ENCODE measurements at places on chromosomes 11 and 22.

GRCh38 chr11:131195661-131196517, 174.5 kb upstream of the NTM start:
- DNase-seq, result peak; percentile 26

GRCh38 chr11:86790195-86790725, 10.1 kb upstream of the PRSS23 start:
- no peak for DNase-seq

- peak; percentile 83 for DNase-seq
These were observed 423.0 kb downstream of the DYNC2H1 start for GRCh38 chr11:103532133-103532788.

DNA sequence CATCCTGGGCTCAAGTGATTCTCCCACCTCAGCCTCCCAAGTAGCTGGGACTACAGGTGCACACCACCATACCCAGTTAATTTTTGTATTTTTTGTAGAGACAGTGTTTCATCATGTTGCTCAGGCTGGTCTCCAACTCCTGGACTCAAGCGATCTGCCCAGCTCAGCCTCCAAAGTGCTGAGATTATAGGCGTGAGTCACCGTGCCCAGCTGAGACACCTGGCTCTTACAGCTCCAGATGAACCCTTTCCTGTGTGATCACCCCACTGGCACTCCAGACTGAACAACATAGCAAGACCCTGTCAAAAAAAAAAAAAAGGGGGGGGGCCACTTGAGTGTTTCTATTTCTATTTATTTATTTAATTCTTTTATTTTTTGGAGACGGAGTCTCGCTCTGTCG, 1.0 kb upstream of the ADSL start:
- DNase-seq, result peak; percentile 11

DNA sequence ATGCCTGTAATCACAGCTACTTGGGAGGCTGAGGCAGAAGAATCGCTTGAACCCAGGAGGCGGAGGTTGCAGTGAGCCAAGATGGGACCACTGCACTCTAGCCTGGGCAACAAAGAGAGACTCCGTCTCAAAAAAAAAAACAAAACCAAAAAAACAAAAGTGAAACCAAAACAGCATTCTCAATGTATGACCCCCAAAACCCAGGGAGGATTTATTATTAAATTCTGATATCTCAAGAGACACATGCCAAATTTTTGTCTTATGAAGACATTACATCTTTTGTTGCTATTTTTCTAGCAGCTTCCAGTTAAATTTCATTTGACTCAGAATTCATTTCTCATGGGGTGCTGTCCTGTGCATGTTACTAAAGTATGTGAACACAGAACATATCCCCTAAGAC, 3.0 kb upstream of the YPEL4 start:
- DNase-seq, result no peak

DNA sequence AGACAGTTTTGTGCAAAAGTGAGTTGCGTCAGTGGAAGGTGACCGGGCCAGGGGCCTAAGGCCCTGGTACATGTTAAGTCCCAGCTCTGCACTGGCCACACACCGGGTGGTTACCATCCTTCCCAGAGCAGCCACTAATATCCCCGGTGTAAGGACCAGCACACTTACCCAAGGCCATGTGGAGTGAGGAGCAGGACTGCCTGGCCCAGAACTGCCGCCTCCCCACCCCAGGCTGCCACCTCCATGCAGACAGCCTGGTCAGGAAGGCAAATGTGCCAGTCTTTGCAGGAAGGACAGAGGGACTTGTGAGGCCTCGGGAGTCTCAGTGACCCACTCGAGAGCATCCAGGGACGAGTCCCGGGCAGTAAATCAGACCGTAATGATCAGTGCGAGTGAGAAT, 102.9 kb downstream of the MORC2 start:
- no peak for DNase-seq

DNA sequence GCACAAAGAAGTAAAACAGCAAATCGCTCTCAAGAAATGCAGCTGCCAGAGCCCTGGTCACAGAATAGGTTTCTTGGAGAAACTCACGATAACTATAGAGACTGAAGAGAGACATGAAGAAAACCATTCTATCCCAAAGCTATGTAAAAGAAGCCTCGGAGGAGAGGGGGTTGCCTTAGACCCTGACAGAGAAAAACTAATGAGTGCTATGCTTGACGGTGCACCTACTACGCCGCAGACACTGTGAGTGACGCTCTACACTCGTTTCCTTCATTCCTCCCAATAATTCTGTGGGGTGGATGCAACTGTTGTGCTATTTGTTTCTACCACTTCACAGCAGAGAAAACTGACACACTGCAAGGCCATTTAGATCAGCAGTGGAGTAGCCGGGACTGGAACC, 121.8 kb downstream of the ETS1 start:
- DNase-seq, result no peak

DNA sequence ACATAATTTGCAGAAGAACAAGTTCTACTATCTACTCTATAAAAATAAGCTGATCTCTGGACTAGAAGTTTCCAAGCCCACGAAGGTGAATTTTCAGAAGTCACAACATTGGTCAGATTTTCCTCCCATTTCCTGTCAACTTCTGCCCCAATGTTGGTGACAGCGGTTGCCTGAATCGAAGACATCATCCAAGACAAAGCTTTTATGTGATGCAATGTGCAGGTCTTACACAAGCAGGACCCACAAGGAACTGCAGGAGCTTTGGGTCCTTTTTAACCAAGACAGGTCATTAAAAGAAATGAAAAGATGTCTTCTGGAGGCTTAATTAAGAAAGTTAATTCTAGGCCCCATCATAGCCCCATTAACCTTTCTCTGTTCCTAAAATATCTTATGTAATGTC, 125.6 kb upstream of the BLID start:
- DNase-seq, result no peak

- peak; percentile 18 for DNase-seq
These were observed 7.7 kb downstream of the YWHAH start for GRCh38 chr22:31952094-31952401.

DNA sequence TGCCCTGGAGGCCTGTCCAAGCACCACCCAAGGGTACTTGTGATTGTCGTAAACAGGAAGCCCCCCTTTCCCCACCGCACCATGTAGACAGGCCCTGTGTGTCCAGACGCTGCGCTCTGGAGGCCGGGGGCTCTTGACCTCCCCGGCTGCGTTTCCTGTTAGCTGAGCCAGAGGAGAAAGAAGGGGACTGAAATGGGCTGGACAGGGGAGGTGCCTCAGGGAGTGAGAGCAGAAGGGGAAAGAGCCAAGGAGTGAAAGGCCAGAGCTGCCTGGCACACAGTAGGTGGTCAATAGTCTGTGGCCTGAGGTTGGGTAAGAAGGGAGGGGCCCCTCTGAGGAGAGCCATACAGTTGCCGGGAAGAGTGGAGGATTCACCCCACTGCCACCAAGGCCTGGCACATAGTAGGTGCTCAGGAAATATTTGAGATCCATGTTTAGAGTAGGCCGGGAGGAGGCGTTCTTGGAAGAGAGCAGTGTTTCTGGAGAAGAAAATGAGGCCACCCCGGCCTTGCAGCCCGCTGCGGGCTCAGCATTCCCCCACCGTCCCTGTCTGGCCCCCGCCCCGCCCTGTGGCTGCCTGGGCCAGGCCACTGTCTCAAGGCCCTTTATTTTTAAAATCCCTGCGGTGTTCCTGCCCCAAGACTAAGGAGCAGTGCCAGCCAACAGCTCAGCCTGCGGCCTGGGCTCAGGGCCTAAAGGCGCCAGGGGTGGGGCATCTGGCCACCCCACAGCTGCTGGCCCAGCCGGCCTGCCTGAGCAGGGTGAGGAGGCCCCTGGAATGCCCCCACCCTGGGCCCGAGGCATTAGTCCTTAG, 13.6 kb upstream of the CDC42EP1 start:
- peak; percentile 84 for DNase-seq

DNA sequence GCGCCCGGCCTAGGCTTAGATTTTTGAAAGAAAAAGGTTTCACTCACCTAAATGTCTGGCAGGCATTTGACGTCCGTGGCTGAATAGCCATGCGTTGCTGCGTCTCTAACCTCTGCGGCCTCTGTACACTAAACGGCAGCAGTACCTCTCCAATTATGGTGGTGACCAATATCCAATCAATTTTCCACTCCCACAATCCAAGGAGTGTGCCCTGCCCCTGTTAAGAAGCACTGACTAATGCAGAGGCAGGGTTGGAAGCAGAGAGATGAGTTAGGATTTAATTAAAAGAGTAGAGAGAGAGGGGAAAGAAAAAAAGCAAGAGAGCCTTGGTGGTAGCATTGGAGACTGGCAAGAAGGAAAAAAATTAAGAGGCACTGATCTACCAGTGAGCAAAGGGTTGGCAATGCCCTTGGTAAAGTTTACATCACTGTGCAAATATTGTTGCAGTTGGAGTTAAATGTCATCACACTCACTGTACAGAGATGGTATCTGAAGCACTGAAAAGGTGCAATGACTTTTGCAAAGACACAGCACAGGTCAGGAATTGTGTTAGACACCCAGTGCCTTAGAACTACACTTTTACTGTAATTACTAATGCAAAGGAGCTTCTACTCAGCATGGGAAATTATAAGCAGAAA, 526.7 kb downstream of the NTM start:
- DNase-seq, result no peak

- DNase-seq, result no peak
These were observed 135.7 kb downstream of the COMMD9 start for GRCh38 chr11:36153551-36153950.

GRCh38 chr22:28670756-28671155, 8.9 kb downstream of the TTC28 start:
- DNase-seq, result peak; percentile 31
